ENCODE measurements at places on chromosomes 1 and 21.

DNA sequence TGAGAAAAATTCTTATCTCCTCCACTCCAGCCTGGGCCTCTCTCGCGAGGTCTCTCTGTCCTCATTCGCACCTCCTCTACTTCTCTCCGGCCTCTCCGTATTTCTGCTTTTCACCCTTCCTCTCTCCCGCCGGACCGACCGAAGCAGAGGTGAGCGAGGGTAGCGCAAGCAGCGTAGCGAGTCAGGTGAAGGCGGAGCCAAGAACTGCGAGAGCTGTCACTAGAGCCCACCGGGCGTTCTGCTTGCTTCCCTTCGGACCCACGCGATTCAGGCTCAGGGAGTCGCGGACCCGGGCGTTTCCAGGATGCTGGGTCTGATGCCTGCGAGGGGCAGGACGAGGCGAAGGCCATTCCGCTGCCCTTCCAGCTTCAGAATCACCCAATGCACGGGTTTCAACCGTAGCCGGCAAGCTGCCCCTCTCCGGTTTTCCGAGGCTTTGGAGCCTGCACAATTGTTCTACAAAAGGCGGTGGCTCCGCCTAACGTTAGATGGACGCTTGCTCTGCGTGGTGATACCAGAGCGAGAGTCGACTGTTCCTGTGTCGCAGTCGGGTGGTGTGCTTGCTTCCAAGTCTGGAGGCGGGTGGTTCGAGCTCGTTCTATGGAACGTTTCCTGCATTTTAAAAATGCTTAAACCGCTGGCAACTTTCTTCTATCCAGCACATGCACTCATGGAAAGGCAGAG lies 310.2 kb downstream of the FAM72C start:
- no peak for DNase-seq

GRCh38 chr1:39632682-39633417 lies 6.6 kb downstream of the HEYL start:
- no peak for DNase-seq

GRCh38 chr1:43531906-43532584 lies 1.4 kb downstream of the PTPRF start:
- DNase-seq = no peak

GRCh38 chr1:178086294-178086693 lies 7.6 kb upstream of the RASAL2 start:
- DNase-seq = no peak

GRCh38 chr21:26405071-26405470 lies 168.0 kb downstream of the CYYR1 start:
- no peak for DNase-seq

DNA sequence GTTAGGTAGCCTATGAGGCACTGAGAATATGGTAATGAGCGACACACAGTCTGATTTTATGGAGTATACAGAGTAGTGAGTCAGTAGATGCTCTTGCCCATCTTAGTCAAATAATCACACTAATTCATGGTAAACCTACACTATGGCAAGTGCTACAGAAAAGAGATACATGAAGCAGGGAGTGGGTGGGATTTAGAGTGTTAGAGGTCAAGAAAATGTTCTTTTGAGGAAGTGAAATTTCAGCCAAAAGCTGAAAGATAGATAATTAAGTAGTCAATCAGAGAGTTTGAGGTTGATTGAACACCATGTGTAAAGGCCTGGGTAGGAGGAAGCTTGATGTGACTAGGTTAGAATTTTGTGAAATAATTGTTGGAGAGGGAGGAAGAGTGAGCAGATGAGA lies 14.7 kb downstream of the MDM4 start:
- no peak for DNase-seq

DNA sequence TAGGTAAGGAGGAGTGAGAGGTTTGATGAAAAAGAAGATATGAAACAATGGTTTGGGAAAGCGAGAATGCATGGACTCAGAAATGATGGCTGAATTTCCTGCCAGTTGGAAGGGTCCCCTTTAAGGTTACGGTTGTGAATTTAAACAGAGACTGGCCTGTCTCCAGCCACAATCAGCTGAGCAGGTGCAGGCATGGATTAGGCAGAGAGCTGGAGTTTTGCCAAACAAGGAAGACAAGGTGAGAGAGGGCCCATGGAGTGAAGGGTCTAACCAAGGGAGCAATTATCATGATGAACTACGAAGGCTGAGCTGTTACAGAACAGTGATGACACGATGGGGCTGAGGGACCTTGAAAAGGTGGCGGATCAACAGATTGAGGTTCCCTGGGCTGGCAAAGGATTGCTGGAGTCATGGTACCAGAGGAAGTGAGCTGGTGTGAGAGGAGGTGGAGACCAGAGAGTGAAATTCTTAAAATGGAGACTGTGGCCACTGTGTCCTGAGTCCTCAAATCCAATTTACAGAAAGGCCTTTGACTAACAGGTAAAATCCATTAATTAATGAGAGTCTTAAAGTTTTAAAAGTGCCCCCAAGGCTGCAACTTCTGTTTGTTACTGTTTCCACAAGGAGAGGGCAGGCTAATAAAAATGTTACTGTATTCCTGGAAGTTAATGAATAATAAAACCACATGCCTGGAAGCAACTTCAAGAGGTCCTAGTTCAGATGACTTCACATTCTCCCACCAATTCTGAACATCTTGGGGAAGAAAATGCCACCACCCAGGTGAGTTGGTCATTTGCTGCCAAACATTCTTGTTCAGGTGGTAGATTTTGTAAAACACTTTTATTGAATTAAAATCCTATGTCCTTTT lies 41.5 kb downstream of the LHX9 start:
- no peak for DNase-seq

DNA sequence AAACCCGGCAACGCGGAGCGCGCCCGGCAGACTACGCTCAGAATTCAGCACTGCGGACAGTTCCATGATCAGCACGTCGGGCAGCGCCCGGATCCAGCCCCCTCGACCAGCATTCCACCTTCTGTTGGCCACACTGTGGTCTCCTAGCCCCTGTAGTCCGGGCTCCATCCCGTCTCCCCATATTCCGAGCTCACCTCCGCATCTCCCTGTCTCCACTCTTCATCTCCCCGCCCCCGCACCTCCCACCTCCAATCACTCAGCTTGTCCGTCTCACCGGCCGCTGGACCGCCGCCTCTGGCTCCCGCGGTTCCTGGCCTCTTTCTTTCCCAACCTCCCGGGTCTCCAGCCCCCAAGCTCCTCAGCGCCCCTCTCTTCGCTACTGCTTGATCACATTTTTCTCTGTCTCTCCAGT lies 500 bp downstream of the EPHA10 start:
- DNase-seq = no peak

DNA sequence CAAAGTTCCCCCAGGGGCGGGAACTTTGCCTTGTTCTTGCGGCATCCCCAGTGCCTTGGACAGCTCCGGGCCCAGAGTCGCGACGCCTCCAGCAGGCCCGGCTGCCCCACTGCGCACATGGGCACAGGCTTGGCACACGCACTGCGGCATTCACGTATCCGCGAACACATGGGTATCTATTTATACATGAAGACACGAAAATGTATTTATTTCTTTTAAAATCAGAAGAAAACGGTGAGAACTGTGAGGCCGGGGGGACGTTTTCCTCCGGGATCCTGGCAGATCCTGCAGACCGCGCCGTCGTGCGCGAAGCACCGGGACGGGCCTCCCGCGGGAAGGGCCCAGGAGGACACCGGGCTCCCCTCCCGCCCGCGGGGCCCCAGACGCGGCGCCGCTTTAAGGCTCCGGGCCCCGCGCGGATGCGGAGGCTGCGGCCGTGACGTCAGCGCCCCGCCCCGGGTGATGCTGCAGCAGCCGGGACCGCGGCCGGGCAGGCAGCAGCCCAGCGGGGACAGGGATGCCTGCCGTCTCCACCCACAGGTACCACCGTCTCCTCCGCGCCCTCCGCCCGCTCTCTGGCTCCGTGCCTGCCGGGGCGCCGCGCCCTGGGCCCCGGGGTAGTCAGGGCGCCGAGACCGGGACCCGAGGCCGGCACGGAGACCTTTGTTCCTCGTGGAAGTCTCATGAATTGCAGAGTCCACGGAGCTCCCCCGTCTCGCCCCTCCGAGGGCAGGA lies at the start of gene SLC45A1:
Gene SLC45A1, plus strand, starts transcription at position 468 of the 735 bp plus-strand sequence. CDS start 6,216 bp downstream, outside the sequence.
- no peak for DNase-seq

- DNase-seq = no peak
These were observed 75.7 kb downstream of the UCHL5 start for GRCh38 chr1:192983349-192983980.

- no peak for DNase-seq
These were observed 1.7 kb downstream of the CDC14A start for GRCh38 chr1:100353988-100354387.

GRCh38 chr1:94056996-94057395 lies 64.0 kb downstream of the ABCA4 start:
- no peak for DNase-seq

GRCh38 chr1:177546346-177546745 lies 375.6 kb downstream of the BRINP2 start:
- no peak for DNase-seq

- no peak for DNase-seq
These were observed 230.7 kb downstream of the TOMM20 start for GRCh38 chr1:234897754-234898454.

Data from keratinocyte (primary cell).